ENCODE measurements at places on chromosomes 3 and 15. TPM values are rescaled to one million over a fixed set of nuclear protein-coding genes. Genes with fewer than 3 reads are reported as not detected.

- no peak for DNase-seq
Observed at GRCh38 chr3:22555753-22556435, 647.2 kb upstream of the UBE2E2 start.

DNA sequence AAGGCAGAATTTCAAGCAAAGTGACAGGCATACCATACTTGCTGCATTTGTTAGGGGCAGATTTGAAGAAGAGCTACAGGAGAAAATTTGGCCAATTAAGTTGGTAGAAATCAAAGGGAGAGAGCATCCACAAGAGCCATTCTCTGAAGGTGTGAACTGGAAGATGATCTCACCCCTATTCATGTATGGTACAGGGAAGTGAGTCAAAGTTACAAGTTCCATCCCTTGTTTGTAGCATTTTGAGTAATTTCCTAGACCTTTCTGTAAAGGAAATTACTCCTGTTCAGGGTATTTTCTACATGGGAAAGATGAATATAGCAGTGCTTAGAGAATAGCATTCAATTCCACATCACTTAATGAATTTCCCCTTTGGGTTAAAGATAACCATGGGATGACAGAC is 28.4 kb downstream of the TTC14 start:
- DNase-seq = no peak

- DNase-seq = no peak
Observed at GRCh38 chr15:46344115-46344724, 709.4 kb downstream of the SQOR start.

DNA sequence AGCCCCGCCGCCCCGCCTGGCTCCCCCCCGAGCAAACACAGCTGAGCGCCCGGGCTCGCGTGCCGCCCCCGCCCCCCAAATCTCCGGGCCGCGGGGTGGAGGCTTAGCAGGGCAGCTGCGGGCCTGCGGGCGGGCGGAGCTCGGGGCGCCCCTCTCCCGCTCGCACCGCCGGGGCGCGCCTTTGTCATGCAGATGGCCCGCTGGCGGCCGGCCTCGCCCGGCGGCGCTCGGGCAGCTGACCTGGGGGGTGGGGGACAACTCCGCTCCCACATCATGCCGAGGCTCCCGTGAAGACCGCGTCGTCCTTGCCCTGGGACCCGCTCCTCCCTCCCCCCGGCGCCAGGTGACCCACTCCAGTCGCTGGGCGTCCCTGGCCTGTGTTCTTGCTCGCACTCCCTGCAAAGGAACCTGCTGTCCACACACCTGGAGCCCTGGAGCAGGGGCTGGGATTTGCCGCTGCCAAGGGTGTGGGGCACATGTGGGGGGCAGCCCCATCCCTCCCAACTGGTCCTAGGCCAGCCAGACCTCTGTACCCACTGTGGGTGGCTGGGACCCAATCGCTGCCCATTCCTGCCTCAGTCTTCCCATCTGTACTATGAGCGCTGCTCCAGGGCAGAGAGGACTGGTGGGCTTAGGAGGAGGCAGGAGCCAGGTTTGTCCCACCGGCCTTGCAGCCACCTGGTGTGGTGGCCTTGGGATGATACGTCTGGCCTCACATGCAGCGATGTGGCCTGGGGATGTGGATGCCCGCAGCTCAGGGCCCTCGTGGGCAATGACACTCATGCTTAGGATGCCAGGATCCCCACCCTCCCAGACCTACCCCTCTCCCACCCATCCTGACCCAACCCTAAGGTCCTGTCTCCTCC is 33.5 kb downstream of the DNAJB8 start:
- DNase-seq = peak; percentile 21

DNA sequence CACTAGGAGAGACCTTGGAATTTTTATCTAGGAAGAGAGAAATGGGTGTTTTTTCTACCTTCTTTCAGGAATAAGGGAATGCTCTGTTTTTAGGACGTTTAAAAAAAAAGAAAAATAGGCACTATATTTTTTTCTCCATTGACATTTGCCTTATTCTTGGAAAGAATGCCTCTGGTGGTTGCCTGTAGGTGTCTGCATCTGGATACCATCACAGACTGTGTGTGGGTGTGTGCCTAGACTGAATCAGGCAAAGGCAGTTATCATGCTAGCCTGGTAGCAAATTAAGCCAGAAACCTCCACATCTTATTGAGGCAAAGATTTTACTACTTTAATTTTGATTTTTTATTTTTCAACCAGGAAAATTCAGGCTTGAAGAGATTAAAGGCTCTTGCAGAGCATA is 513.6 kb upstream of the KCNMB2 start:
- DNase-seq = no peak

DNA sequence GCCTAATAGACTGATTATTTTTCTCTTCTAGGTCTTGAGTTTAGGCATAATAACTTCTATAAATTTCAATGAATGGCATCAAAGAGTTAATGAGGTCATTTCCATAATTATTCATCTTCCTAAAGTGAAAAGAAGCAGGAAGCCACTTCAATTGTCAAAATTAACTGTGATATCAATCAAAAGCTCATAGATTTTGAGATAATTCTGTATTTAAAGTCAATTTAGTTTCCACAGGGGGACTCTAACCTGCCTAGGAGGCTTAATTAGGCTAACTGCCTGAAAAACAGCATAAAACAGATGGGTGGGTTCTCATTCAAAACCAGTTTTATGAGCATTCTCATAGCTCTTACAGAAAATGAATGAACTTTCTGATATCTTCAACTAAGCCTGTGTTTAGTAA is 177.8 kb downstream of the OTOL1 start:
- no peak for DNase-seq

- DNase-seq = no peak
Observed at GRCh38 chr3:120773932-120774331, 31.4 kb downstream of the GTF2E1 start.

DNA sequence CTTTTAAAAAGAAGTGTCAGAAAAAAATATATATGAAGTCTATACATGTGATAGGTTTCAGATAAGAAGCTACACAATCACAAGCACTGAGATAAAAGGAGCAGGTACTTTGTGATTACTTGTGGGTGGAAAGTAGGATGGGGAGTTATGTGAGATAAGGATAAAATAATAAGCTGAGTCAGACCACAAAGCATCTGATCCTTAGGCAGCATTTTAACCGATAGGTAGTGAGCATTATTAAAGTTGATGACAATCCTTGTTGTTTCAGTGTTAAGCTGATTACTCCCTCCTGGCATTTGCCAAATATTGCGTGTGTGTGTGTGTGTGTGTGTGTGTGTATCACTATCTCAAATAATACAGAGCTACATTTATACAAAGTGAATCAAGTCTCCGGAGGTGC is 483.1 kb downstream of the NAALADL2 start:
- DNase-seq = no peak

GRCh38 chr3:134754768-134755559 is 40.1 kb upstream of the EPHB1 start:
- DNase-seq = peak; percentile 60

- DNase-seq = no peak
Observed at GRCh38 chr15:65841121-65841930, 28.0 kb upstream of the RAB11A start.

- DNase-seq = no peak
Observed at GRCh38 chr3:19284974-19285373, 136.7 kb downstream of the KCNH8 start.

DNA sequence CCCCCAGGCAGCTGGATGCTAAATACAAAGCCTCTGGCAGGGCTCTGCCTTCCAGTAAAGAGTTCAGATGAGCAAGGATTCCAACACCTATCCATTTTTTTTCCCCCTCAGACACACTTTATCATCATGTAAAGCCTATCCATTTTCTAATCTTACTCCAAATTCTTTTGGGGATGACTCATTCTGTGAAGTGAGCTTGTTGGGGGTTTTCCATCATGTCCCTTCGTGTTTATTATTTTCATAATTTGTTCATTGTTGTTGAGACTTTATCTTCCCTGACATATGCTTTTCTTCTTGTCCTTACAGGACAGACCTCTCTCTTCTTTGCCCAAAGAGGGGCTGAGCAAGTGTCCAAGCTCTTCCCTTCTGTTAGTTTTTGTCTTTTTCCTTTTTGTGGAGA is 34.7 kb upstream of the SH3BP5 start:
- DNase-seq = no peak

DNA sequence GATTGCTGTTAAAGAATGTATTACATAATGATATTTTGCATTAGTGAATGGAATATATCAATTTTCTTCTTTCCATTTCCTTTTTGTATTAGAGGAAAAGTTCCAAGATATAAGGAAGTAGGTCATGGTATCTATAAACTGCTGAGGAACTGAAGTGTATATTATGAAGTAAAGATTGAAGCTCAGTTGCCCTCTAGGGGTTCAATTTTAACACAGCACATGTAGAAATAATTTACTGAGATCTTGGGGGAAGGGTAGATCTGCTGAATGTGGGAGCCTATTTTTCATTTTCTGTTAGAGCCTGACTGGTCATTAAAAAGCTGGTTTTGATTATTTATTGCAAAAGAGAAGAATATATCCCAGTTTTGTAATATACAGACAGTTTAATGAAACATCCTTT is 45.2 kb downstream of the CMC1 start:
- peak; percentile 40 for DNase-seq

GRCh38 chr3:31934018-31934417 is 47.0 kb downstream of the OSBPL10 start:
- no peak for DNase-seq

DNA sequence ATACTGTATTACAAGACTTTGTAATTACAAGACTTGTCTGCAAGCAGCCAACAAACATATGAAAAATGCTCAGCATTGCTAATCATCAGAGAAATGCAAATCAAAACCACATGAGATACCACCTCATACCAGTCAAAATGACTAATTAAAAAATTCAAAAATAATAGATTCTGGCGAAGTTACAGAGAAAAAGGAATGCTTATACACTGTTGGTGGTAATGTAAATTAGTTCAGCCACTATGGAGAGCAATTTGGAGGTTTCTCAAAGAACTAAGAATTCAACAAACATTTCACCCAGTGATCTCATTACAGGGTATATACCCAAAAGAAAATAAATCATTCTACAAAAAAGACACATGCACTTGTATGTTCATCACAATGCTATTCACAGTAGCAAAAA is 617.5 kb upstream of the CCDC54 start:
- no peak for DNase-seq

- no peak for DNase-seq
Observed at GRCh38 chr15:71632576-71633195, 177.7 kb upstream of the NR2E3 start.

DNA sequence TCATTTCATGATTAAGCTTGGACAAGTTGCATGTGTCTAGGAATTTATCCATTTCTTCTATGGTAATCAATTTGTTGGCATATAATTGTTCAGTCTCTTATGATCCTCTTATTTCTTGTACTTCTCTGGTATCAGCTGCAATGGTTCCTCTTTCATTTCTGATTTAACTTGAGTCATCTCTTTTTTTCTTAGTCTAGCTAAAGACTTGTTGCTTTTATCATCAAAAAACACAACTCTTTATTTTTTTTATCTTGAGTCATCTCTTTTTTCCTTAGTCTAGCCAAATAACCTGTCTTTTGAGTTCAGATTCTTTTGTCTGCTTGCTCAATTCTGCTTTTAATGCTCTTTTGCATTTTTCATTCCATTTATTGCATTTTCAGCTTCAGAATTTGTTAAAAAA is 37.3 kb downstream of the UBE3A start:
- DNase-seq = no peak

DNA sequence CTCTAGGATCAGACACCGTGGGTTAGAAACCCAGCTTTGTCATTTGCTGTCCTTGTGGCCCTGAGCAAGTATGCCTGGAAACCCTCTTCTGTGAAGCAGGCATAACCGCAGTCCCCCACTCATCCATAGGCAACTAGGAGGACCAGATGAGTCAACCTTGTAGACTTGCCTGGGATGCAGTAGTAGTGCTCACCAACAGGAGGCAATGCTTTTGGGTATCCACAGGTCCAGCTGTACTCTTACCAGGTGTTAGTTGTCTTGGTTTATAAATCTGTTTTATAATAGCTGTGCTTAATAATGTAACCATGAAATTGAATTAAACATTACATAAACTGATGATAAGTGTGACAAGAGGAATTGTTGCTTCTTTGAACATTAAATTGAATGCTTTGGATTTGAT is 389.3 kb downstream of the IL20RB start:
- DNase-seq = no peak

- DNase-seq = no peak
Observed at GRCh38 chr15:35142578-35142977, 57.5 kb upstream of the NANOGP8 start.

DNA sequence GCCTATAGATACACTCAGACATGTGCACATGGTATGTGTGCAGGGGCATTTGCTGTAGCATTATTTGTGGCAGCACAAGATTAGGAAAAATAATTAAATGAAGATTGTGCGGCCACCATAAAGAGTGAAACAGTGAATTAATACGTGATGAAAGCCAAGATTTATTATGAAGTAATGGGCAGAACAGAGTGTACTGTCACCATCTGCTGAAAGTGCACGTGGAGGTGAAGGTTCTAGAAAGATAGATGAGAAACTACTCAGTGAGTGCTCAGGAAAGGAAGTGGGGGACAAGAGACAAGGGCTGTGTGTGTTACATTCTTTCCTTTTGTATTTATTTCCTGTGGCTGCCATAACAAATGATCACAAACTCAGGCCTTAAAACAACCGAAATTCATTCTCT is 246.1 kb upstream of the ATP10A start:
- no peak for DNase-seq

DNA sequence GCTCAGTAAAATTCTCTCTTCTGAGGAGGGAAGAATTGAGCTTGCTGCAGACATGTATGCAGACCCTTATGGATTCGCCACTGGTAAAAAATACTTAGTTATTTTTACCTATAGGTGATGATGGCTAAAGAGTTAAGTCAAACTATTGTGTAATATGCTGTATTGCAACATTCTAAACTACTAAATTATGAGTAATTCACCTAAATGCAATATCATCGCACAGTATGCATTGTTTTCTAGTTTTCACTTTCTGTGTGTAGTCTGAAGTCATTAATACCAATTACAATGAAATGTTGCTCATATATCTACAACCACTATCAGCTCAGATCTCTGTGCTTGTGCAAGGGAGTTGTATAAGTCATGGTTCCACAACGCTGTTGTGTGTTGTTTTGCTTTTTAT is 48.7 kb upstream of the ROBO2 start:
- no peak for DNase-seq

GRCh38 chr3:138137861-138138260 is 5.7 kb upstream of the A4GNT start:
- DNase-seq = no peak

Gene ACP3
- 0.57 TPM for total RNA-seq

Gene ANAPC13
- total RNA-seq = 177 TPM

Gene CDC25A
- 2.5 TPM for total RNA-seq

Gene ACTC1
- total RNA-seq = 6,424 TPM

Gene TNFSF10
- total RNA-seq = not detected

Gene DPPA2
- not detected for total RNA-seq

Gene PLXND1
- 44.2 TPM for total RNA-seq

Gene GOLGA8R
- total RNA-seq = 1.4 TPM

Gene OXTR
- total RNA-seq = 5.1 TPM

Gene PPM1L
- total RNA-seq = 5.1 TPM

Gene SMCO1
- not detected for total RNA-seq

Gene ARGFX
- total RNA-seq = not detected

Gene SNTN
- total RNA-seq = not detected

Gene EPHB1
- total RNA-seq = 0.86 TPM

Data from myocyte (in vitro differentiated cells).